Stomach (tissue), 19 donors: ENCODE measurements at places on chromosomes 6 and 20. TPM values are rescaled to one million over a fixed set of nuclear protein-coding genes. Genes with fewer than 3 reads are reported as not detected.

DNA sequence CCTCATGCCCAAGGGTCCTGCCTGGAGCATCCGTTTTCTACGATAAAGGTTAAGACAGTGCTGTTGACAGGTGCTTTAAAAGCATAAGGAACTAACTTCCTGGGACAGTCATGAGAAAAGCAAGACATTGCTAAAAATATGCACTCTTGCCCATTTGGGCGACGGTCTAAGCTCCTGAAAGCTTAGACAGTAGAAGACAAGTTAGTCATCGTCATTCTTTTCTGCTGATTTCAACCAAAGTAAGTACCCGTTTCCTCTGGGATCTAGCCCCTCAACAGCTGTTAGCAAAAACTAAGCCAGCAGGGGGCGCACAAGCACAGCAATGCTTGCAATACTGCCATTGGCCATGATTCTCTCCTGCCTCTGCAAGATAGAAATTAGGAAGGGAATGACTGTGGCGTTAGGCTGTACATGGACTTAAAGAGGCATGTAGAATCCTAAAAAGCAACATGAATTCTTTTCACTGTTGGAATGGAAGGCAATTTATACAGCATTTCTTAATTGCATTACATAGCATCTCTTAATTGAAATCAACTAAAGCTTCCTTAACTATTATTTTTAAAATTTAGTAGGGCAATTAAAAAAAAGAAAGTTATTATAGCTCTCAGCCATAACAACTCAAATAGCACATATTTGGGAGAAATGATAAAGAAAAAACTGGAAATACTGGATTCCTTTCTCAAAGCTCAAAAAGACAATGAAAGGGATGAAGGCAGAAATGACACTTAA, 147.8 kb upstream of the RALGAPA2 start:
- no peak overlapping the region for H3K4me3 ChIP-seq
- no peak overlapping the region for H3K27ac ChIP-seq
- H3K27me3 ChIP-seq, result peaks cover 16% of the 10 kb centered on the region
- peak; percentile 92 for DNase-seq
- H3K4me1 ChIP-seq, result no peaks in the 10 kb centered on the region

The CD40 gene
- total RNA-seq, result 3.5 TPM

DNA sequence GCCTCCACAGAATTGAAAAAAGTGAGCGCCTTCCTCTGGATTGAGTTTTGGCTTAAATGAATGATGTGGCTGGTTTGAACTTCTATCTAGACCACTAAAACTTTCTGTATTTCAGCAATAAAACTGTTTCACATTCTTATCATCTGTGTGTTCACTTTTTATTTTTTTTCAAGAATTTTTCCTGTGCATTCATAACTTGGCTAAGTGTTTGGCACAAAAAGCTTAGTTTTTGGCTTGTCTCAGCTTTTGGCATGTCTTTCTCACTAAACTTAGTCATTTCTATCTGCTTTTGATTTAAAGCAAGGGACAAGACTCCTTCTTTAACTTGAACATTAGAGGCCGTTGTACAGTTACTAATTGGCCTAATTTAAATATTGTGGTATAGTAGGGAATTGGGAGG, 1015.1 kb downstream of the EPHA7 start:
- no peaks in the 10 kb centered on the region for H3K4me1 ChIP-seq
- H3K27me3 ChIP-seq, result no peaks in the 10 kb centered on the region
- H3K27ac ChIP-seq, result no peak overlapping the region
- H3K36me3 ChIP-seq, result no peaks in the 10 kb centered on the region

- H3K27me3 ChIP-seq, result no peaks in the 10 kb centered on the region
- no peaks in the 10 kb centered on the region for H3K36me3 ChIP-seq
- DNase-seq, result no peak
- H3K27ac ChIP-seq, result no peak overlapping the region
- H3K4me3 ChIP-seq, result no peak overlapping the region
- no peaks in the 10 kb centered on the region for H3K4me1 ChIP-seq
Observed at GRCh38 chr6:150255840-150256239, 113.0 kb upstream of the IYD start.

GRCh38 chr6:24694198-24694597, 24.8 kb downstream of the C6orf62 start:
- H3K4me1 ChIP-seq, result no peaks in the 10 kb centered on the region
- no peaks in the 10 kb centered on the region for H3K27me3 ChIP-seq
- no peak overlapping the region for H3K27ac ChIP-seq
- no peak overlapping the region for H3K4me3 ChIP-seq

DNA sequence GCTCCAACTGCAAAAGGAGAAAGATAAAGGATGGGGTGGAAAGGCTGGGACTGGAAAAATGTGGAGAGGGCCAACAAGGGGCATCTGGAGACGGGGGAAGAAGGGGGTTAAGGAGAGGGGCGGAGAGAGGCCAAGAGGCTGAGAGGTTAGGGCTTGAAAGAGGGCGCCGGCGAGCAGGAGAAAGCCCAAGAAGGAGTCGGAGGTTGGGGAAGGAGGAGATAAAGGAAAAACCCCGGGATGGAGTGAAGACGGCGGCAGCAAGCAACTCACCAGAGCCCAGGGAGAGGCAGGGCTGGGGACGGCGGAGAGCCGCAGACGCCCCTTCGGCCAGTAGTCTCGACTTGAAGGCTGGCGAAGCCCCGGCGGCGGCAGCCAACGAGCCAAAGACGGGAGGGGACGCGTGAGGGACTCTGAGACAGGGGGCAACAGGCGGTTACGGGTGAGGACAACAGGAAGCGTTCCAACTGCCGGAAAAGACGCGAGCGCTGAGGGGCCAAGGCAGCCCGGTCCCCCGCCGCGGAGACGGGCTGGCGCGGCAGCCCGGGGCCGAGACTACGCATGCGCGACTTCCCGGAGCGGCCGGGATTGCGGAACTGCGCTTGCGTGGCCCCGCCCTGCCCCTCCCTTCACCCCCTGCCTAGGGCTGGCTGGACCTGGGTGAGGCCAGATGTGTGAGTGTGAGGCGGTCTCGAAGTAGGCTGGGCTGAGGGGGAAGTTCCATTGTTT, at the start of gene STK38:
STK38 (minus strand) TSS at position 560 of the 726 bp plus-strand sequence. CDS start 7,277 bp downstream, outside the sequence.
- H3K27ac ChIP-seq, result peak within 1 kb of the TSS; percentile 97
- peaks cover 54% of the 10 kb centered on the region for H3K4me1 ChIP-seq
- H3K27me3 ChIP-seq, result no peaks in the 10 kb centered on the region

GRCh38 chr20:44029848-44030230, 115.2 kb downstream of the TOX2 start:
- no peaks in the 10 kb centered on the region for H3K36me3 ChIP-seq
- no peak overlapping the region for H3K27ac ChIP-seq
- no peak overlapping the region for H3K4me3 ChIP-seq

DNA sequence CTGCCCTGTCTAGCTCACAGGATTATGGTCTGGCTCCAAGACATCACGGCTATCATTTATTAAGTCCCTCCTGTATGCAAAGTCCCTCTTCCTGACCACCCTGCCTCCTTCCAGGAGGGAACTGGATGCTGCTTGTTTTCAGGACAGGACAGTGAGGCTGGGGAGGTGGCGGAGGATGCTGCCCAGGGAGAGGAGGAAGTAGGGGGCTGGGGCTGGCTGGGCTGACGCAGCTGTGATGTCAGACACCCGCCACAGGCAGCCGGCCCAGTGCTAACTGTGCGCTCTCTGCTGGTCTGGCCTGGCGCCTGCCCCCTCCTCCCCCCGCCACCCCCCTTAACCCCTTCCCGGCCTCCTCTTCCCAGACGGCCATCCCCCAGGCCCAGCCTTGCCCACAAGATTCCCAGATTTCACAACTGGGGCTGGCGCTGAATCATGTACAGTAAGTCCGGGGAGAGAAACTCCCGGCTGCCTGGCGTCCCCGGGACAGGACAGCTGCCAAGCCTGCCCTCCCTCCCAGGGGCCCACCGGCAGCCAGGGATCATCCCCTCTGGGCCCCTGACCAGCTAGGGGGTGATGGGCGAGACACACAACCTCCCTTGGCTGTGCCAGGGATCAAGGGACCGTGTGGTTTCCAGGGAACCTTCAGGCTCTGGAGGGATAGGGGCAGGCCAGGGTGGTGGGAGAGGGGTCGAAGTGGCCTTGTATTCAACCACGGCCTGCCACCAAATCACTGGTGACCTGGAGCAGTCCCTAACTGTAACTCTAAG, 118.1 kb downstream of the CEBPB start:
- H3K27me3 ChIP-seq, result no peaks in the 10 kb centered on the region
- DNase-seq, result peak; percentile 80
- peak overlapping the region; percentile 89 for H3K27ac ChIP-seq
- H3K4me1 ChIP-seq, result peaks cover 84% of the 10 kb centered on the region
- no peaks in the 10 kb centered on the region for H3K36me3 ChIP-seq
- no peak overlapping the region for H3K4me3 ChIP-seq

DNA sequence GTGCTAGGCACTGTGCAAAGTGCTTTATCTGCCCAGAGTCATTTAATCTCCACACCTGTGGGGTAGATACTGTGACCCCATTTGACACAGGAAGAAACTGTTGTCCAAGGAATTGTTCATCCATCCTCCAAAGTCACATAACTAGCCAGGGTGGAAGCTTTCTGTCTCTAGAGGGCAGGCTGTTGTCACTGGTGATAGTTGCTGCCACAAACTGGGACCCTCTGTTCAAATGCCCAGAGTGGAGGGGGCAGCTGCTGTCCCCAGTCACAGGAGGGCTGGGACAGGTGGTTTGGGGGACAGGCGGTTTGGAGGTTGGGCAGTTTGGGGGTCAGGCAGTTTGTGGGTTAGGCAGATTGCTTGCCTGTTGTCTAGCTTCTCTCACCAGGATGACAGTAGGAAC, 16.1 kb upstream of the TMEM242 start:
- peaks cover 5% of the 10 kb centered on the region for H3K27me3 ChIP-seq

DNA sequence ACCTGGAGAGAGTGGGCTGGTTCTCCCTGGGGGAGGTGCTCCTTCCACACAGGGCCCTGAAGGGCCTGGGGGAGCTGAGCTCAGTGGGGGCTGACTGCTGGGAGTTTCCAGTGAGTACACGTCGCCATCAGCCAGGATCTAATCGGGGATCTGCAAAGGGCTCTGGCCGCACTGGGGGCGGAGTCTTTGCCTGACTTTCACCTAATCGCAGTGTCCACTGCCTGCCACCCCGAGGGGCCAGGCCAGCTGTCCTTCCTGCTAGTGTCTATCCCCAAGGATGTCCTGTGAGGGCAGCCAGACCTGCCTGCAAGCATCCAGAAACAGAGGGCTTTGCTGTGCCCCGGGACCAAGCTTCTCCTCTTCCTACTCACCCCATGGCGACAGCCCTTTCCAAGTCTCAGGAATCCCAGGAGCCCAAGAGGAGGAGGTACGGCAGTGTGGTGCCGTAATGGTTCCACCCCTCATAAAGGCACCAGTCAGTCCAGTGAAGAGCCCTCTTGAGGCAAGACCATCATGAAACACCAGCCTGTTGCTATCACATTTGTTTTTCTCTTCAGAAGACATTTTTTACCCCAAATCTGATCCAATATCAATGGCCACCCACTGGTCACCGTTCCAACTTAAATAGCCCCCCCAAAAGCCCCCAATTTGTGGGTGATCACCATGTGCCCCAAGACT, 243.1 kb upstream of the ECI2 start:
- H3K4me1 ChIP-seq, result no peaks in the 10 kb centered on the region
- H3K4me3 ChIP-seq, result no peak overlapping the region
- no peak overlapping the region for H3K27ac ChIP-seq
- DNase-seq, result no peak
- no peaks in the 10 kb centered on the region for H3K27me3 ChIP-seq

The TFAP2D gene
- not detected for total RNA-seq

GRCh38 chr6:111550953-111551352, 54.7 kb downstream of the TRAF3IP2 start:
- H3K27ac ChIP-seq, result peak overlapping the region; percentile 88
- DNase-seq, result no peak
- H3K36me3 ChIP-seq, result no peaks in the 10 kb centered on the region
- no peak overlapping the region for H3K4me3 ChIP-seq
- H3K27me3 ChIP-seq, result no peaks in the 10 kb centered on the region

The IFNGR1 gene
- total RNA-seq, result 1.2 TPM

DNA sequence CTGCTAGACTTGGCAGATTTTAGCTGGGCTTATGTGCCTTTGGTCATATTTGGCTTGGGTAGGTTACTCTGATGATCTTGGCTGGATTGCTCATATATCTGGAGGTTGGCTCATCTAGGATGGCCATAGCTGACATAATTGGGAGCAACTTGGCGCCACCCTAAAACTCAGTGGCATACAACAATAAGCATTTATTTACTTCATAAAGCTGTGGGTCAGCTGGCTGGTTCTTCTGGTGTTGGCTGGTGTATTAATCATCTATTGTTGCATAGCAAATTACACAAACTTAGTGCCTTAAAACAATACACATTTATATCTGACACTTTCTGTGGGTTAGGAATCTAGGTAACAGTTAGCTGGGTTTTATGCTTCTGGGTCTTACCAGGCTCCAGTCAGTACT, 297.3 kb upstream of the JAG1 start:
- DNase-seq, result no peak
- H3K27ac ChIP-seq, result no peak overlapping the region
- no peaks in the 10 kb centered on the region for H3K36me3 ChIP-seq
- H3K4me3 ChIP-seq, result no peak overlapping the region
- H3K27me3 ChIP-seq, result no peaks in the 10 kb centered on the region

GRCh38 chr6:158316022-158316421, 3.8 kb downstream of the TULP4 start:
- DNase-seq, result no peak
- peaks cover 35% of the 10 kb centered on the region for H3K36me3 ChIP-seq
- no peak overlapping the region for H3K27ac ChIP-seq
- no peak overlapping the region for H3K4me3 ChIP-seq

- H3K36me3 ChIP-seq, result peaks cover 33% of the 10 kb centered on the region
- no peaks in the 10 kb centered on the region for H3K27me3 ChIP-seq
- peak; percentile 74 for DNase-seq
Observed at GRCh38 chr6:107866606-107867301, 42.6 kb upstream of the SCML4 start.

GRCh38 chr6:138528137-138528536, 28.8 kb upstream of the NHSL1 start:
- no peak for DNase-seq
- no peaks in the 10 kb centered on the region for H3K36me3 ChIP-seq
- peak overlapping the region; percentile 50 for H3K27ac ChIP-seq
- H3K4me1 ChIP-seq, result no peaks in the 10 kb centered on the region

- peak within 1 kb of the TSS; percentile 62 for H3K4me3 ChIP-seq
- no peaks in the 10 kb centered on the region for H3K27me3 ChIP-seq
- no peaks in the 10 kb centered on the region for H3K36me3 ChIP-seq
Observed at GRCh38 chr20:59933296-59933848, at the start of gene SYCP2. Gene SYCP2 (minus strand): TSS chr20:59933637. CDS start chr20:59922413, 11,224 bp downstream.

GRCh38 chr6:13814938-13815575, 700 bp upstream of the MCUR1 start:
- peak overlapping the region; percentile 96 for H3K27ac ChIP-seq
- H3K27me3 ChIP-seq, result no peaks in the 10 kb centered on the region
- peak; percentile 23 for DNase-seq

GRCh38 chr6:53520320-53520928, 24.5 kb downstream of the GCLC start:
- H3K4me1 ChIP-seq, result peaks cover 55% of the 10 kb centered on the region
- H3K36me3 ChIP-seq, result peaks cover 38% of the 10 kb centered on the region
- H3K27me3 ChIP-seq, result no peaks in the 10 kb centered on the region
- H3K4me3 ChIP-seq, result no peak overlapping the region
- no peak for DNase-seq
- no peak overlapping the region for H3K27ac ChIP-seq
